Uterus (tissue), 4 donors: ENCODE measurements at places on chromosomes 2 and 18. TPM values are rescaled to one million over a fixed set of nuclear protein-coding genes. Genes with fewer than 3 reads are reported as not detected.

- peak; percentile 46 for DNase-seq
Observed at GRCh38 chr2:47086054-47086471, 69.0 kb downstream of the STPG4 start.

DNA sequence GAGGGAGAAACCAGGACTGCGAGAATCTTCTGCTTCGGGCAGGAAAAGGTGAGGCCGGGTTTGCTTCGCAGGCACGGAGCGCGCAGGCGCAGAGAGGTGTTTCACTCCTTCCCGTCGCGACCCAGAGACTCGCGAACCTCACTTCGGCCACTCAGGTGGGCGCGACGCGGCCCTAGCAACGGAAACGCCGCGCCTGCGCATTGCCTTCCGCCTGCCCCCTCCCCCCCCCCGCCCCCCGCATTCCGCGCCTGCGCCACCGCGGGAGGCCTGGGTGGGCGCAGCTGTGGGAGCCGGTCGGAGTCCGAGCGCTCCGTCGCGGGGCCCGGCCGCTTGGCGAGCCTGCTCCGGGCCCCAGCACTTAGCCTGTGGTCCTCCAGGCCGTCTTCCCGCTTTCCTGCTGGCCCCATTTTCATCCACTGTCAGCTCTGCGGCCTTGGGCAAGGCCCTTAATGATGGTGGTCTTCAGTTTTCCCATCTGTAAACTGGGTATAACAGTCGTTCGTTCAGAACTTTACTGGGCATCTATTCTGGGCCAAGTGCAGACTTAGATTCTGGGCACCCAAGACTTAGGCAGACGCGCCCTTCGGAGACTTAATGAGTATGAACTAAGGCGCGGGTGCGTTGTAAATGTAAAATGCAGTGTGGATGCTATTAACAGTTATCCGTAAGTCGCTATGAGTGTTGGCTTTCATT is 62.1 kb upstream of the ACKR3 start:
- DNase-seq = peak; percentile 27

GRCh38 chr2:181468811-181469210 is 11.6 kb downstream of the ITGA4 start:
- DNase-seq = no peak

DNA sequence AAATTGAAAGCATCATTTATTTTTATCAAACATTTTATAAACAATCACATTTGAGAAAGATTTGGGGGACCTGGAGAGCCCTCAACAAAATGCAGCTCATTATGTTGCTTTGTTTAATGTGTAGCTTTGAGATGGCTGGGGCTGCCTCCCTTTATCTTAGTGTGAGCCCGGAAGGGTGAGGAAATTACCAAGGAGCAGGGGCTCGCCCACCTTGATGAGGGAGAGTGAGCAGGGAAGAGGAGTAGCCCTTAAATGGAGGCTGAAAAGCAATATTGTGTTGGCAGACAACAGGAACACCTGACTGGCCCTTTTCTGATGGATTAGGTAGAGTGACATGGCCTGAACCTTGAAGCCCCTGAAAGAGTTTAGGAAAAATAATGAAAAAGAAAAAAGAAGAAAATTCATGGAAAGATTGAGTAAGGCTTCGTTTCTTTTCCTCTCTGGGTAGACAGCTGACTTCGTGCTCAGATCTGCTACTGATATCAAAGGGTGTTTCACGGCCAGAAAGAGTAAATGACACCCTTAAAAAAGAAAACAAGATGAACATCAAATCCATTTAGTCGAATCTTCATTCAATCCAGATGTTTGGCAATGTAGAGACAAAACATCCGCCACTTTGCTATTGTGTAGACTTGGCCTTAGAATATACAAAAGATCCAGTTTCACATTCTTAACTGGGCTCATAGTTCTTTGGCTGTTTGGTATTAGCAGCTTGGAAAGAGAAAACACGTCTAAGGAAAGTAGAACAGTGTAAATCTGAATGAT is 206.5 kb upstream of the TCF4 start:
- no peak for DNase-seq

GRCh38 chr2:2647141-2647541 is 316.1 kb upstream of the MYT1L start:
- no peak for DNase-seq

GRCh38 chr2:60546756-60547420 is 6.6 kb downstream of the BCL11A start:
- DNase-seq = no peak

GRCh38 chr18:58310517-58310916 is 266.5 kb downstream of the NEDD4L start:
- no peak for DNase-seq

GRCh38 chr2:29613792-29614266 is 307.6 kb downstream of the ALK start:
- DNase-seq = no peak

DNA sequence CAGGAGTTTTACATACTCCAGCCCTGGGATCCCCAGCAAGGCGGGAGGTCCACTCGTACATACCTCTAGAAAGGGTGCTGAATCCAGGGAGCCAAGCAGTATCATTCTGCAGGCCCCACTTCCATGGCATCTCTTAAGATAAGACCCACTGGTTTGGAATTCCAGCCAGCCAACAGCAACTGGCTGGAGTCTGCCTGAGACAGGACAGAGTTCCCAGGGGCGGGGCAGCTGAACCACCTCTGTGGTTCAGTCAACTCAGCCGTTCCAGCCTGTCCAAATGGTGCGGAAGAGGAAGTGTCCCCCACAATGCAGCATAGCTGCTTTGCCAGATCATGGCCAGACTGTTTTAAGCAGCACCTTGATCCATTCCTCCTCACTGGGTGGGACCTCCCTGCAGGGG is 33.2 kb downstream of the ZNF892 start:
- no peak for DNase-seq

DNA sequence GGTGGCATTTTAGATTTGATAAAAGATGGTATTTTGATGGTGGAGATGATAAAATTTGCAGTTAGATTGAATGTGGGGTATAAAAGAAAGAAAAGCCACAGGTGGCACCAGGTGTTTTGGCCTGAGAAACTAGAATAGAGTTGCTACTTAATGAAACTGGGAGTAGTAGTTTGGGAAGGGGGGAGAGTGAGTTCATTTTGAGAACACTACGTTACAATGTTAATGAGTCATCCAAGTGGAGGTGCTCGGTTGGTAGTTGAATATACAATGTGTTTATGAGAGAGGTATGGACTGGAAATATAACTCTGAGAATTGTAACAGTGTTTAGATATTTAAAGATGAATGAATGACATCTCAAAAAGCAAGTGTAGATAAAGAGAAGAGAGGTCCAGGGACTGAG is 26.4 kb downstream of the EPG5 start:
- DNase-seq = no peak

- DNase-seq = no peak
Observed at GRCh38 chr2:222707689-222708273, 36.3 kb downstream of the MOGAT1 start.

- no peak for DNase-seq
Observed at GRCh38 chr2:212540341-212540740, 1.7 kb upstream of the ERBB4 start.

- no peak for DNase-seq
Observed at GRCh38 chr2:36296798-36297197, 58.8 kb upstream of the CRIM1 start.

- DNase-seq = no peak
Observed at GRCh38 chr2:55609938-55610578, 7.4 kb downstream of the PPP4R3B start.

GRCh38 chr2:86352137-86352726 is 14.8 kb upstream of the REEP1 start:
- no peak for DNase-seq

DNA sequence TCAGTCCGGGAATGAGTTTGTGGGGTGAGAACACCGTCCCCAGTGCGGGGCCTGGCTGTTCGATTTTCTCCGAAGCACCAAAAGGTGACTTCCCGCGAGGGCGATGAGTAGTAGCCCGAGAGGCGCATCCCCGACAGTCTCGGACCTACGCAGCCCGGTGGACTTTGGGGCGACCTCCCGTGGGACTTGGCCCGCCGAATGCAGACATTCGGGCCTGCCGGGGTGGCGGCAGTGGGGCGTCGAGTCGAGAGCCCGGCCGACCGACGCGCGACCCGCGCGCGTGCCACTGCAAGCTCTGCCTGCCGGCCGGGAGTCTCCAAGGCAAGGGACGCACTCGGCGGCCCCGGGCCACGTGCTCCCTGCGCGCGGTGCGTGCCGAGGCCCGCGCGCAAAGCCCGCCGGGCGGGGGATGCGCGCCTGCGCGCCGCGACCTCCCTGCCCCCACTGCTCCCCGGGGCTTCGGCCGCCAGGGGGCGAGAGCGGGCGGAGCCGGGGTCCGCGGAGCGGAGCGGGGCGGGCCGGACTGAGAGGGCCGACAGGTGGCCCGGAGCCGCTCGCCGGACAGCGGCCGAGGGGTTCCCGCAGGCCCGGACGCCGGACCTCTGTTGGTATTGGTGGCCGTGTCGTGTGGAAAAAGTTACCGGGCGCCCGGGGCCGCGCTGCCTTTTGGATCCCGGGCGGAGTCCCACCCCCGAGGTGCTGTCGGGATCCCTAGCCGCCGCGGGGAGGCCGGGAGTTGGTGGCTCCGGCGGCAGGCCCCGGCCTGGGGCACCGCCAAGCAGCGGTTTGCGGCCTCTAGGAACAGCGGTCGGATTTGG is 1.9 kb downstream of the PTMA start:
- peak; percentile 68 for DNase-seq

DNA sequence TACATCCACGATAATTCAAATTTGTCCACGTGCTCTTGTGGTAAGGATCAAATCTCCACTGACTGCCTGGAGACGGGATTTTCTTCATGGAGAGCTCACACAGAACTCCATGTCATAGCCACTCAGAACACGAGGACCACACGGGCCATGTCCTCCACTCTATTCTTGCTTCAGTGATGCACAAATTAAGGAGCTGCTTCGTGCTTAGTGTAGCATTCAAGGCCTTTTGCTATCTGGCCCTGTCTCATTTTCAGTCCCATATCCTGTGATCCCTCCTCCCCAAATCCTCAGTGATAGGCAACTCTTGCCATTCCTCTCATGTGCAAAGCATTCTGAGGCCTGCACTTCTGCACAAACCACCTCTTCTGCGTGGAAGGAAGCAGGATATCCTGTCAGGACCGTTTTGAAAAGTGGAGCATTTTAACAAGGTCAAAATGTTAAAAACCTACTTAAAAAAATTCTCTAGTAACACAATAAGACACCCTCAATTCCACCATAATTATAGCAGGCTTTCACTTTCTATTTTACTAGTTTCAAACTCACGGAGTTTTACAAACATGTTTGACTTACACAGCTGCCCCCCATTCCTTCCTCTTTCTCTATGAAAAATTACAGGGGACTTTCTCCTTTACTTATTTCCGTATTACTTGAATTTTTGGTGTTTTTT is 35.2 kb downstream of the ST3GAL5 start:
- no peak for DNase-seq

GRCh38 chr2:31688282-31688681 is 107.5 kb upstream of the SRD5A2 start:
- DNase-seq = no peak

DNA sequence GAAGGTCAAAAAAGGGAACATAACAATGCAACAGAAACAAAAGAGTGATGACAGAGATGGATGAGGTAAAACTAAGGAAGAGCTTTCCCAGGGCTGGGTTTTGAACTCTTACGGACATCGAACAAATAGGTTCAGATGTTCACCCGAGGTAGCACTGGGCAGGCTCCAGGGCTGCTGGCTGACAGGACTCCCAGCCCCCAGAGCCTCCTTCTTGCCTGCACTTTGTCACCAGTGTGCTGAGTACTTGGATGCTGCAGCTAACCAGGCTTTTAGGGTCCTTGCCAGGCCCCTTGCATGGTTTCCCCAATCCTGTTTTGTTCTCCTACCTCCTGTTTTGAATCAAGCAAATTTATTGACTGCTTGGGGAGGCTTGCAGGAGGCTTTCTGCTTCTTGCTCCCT is 322.9 kb downstream of the DYSF start:
- DNase-seq = no peak

The DNAJC5G gene
- 3.9 TPM for total RNA-seq

The DPP10 gene
- not detected for total RNA-seq

The AQP12A gene
- total RNA-seq = not detected

The CACNB4 gene
- 0.26 TPM for total RNA-seq

The FEV gene
- not detected for total RNA-seq

The UGT1A10 gene
- not detected for total RNA-seq

The CIB4 gene
- not detected for total RNA-seq

The TXNDC9 gene
- 38.4 TPM for total RNA-seq

The LGALSL gene
- 30.0 TPM for total RNA-seq

The GULP1 gene
- 128 TPM for total RNA-seq

The MBOAT2 gene
- 20.0 TPM for total RNA-seq

The SSB gene
- 23.8 TPM for total RNA-seq

The FOXD4L1 gene
- not detected for total RNA-seq

The GCA gene
- total RNA-seq = 31.9 TPM

The ACMSD gene
- not detected for total RNA-seq
